ENCODE measurements at places on chromosomes 5 and 9.

GRCh38 chr5:145680767-145681166, 154.4 kb downstream of the PRELID2 start:
- DNase-seq = no peak

- DNase-seq = no peak
Observed at GRCh38 chr5:146641941-146642340, 126.0 kb upstream of the GPR151 start.

GRCh38 chr9:92426501-92427145, 2.4 kb upstream of the OMD start:
- no peak for DNase-seq

- peak; percentile 33 for DNase-seq
Observed at GRCh38 chr9:107387409-107387808, 102.2 kb downstream of the KLF4 start.

- DNase-seq = peak; percentile 92
Observed at GRCh38 chr5:34598177-34598794, 57.8 kb upstream of the RAI14 start.

DNA sequence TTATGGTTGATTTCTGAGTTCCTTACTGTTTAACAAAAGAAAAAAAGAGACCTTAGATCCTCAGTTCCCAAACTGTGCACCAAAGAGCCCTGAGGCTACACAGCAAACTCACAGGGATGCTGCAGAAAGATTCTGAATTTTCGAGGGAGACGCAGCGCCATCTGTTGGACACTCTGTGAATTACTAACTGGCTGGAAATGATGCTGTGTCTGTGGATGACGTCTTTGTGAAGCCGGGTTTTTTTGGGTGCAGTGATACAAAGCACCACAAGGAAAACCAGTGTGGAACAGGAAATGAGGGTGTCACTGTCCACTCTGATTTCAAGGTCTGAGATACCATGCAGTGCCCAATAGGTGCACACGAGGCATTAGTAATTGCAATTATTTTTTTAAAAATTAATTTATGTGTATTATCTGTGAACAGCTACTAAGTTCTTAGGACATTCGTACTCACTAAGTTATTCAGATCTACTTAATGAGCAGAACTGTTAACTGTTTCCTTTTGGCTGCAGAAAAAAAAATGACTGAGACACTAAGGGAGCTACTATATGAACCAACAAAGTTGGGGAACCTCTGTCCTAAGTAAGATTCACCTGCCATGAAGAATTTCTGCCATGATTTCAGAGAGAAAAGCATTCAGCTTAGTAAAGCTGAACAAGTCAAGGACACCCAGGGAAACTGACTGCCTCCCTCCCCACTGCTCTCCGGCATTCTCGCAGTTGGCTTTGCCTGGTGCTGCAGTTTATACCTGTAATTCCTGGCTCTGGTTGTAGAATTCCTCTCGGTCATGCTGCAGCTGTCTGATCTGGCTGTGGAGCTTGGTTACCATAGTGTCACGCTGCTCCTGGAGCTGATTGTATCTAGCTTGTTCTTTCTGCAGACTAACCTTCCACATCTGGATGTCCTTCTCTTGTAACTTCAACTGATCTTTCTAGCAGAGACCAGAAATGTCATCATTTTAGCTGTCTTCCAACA, 23.4 kb downstream of the SPACA9 start:
- peak; percentile 84 for DNase-seq

DNA sequence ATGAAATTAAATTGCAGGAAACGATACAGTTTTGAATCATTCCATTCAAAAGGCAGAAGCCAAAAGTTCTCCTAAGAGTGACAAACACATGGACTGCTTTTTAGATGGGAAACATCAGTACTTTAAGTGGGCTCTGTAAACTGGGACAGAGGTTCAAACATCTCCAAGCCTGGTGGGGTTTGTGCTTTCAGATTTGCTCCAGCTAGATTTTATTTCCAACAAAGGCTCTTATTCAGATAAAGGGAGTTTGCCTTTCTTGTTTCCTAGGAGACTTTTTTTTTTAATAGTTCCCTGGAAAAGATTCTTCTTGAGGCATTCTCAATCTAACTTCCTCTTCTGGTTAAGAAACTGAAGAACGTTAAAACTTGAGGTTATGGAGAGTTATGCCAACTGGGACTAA, 277.6 kb downstream of the TMEM38B start:
- no peak for DNase-seq

- no peak for DNase-seq
Observed at GRCh38 chr5:154786414-154786813, 31.2 kb downstream of the LARP1 start.

DNA sequence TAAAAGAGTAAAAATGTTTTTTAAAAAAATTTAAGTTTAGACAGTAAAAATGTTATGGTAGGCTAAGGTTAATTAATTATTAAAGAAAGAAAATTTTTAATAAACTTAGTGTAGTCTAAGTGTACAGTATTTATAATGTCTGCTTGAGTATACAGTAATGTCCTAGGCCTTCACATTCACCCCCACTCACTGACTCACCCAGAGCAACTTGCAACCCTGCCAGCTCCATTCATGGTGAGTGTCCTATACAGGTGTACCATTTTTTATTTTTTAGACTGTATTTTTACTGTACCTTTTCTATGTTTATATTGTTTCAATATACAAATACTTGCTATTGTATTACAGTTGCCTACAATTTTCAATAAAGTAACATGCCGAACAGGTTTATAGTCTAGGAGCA, 234.1 kb downstream of the AUH start:
- DNase-seq = peak; percentile 76

GRCh38 chr9:93129286-93129685, 4.8 kb downstream of the NINJ1 start:
- no peak for DNase-seq

- DNase-seq = peak; percentile 74
Observed at GRCh38 chr9:113380869-113381378, 4.1 kb upstream of the HDHD3 start.

GRCh38 chr5:169289520-169289919, 11.4 kb downstream of the SLIT3 start:
- DNase-seq = no peak

- peak; percentile 82 for DNase-seq
Observed at GRCh38 chr9:22307013-22307711, 139.5 kb upstream of the DMRTA1 start.

- peak; percentile 11 for DNase-seq
Observed at GRCh38 chr5:137760719-137761516, 6.8 kb upstream of the HNRNPA0 start.

DNA sequence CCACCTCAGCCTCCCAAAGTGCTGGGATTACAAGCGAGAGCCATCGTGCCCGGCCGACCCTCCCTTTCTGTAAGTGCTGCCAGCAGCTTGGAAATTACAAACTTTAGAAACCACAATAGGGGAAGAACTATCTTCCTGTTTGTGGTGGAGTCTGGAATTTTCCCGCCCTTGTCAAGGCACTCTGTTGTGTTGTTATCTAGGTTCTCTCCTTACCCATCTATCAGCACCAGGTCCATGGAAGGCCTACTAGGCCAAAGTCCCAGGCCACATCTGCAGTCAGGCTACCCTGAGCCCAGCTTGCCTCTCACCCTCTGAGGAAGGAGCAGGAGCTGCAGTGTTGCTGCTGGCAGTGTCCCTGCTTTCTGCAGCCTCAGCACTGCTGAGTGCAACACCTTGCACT, 214.9 kb downstream of the MCTP1 start:
- no peak for DNase-seq

DNA sequence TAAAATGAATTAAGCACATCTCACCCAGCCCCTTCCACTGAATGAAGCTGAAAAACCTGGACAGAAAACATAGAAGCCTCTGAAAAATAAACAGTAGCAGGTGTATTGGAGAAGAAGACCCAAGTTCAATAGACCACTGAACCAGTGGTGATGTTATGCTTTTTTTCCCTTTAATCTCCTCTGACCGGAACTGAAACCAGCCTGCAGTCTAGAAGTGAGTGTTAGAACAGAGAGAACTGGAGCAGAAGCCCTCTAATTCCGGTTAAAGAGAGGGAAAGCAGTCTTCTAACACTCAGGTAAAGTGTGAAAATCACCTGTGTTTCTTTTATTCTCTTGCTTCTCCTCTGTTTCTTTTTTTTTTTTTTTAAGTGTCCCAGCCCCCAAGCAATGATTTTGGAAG, 83.5 kb upstream of the CCL21 start:
- no peak for DNase-seq

DNA sequence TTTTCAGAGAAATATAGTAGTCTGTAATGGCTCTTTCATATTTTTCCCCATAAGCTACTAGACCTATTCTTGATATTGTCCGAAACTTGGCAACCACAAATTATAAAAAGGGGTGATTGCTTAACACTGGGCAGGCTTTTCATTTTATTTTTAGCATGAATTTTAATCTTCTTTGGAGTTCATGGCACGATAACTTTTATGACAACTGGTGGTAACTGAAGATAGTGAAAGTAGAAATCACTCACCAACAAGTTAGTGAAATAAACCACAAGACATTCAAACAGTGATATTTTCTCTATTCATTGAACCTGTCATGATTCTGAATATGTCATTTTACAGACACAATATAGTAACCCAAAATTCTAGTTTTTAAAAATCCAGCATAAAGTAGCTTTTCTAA, 213.9 kb downstream of the PRDM9 start:
- DNase-seq = no peak

DNA sequence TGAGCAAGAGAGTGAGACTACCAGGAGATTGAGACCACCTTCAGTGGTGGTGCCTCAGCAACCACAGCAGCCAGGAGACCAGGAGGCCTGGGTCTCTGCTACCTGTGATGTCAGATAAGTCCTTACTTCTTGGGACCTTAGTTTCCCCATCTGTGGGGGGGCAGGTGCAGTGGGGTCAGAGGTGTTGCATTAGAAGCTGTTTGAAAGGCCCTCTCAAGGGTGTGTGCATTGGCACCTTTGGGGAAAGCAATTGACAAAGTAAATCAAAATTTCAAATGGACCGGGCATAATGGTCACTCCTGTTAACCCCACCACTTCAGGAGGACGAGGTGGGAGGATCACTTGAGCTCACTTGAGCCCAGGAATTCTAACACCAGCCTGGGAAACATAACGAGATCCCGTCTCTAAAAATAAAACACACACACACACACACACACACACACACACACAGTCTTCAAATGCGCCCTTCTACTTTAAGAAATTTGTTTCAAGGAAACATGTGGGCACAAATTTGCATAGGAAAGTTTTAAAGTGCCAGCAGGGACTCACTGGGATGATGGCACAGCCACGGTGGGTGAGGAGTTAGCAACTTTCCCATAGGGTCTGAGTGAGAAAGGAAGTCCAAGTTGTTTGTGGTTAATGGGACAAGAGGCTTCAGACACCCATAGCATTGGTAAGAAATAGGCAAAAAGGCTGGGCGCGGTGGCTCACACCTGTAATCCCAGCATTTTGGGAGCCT, 1.3 kb upstream of the AK1 start:
- no peak for DNase-seq

DNA sequence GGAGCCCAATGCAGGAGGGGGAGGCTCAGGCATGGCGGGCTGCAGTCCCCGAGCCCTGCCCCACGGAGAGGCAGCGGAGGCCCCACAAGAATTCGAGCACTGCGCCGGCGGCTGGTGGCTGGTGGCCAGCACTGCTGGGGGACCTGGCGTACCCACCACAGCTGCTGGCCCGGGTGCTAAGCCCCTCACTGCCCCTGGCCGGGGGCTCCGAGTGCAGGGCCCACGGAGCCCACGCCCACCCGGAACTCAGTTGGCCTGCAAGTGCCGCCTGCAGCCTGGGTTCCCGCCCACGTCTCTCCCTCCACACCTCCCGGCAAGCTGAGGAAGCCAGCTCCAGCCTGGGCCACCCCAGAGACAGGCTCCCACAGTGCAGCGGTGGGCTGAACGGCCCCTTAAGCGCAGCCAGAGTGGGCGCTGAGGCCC, 780.3 kb downstream of the DTWD2 start:
- DNase-seq = no peak

DNA sequence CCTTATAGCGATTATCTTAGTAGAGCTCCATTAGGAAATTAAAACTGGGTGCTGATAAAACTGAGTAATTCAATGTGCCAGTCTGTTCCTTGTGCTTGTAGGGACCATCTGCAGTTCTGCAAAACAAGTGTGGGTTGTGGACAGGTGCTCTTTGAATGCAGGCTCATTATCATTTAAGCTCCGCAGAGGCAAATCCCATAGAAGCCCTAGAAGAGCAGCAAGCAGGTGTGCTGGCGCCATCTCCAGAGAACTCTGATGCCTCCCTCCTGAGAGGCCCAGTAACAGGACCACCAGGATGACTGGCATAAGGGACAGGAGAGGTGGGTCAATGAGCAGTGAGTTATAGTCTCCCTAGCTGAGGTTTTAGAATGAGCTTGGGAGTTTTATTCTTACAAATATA, 1342.4 kb upstream of the DMAC1 start:
- DNase-seq = no peak

DNA sequence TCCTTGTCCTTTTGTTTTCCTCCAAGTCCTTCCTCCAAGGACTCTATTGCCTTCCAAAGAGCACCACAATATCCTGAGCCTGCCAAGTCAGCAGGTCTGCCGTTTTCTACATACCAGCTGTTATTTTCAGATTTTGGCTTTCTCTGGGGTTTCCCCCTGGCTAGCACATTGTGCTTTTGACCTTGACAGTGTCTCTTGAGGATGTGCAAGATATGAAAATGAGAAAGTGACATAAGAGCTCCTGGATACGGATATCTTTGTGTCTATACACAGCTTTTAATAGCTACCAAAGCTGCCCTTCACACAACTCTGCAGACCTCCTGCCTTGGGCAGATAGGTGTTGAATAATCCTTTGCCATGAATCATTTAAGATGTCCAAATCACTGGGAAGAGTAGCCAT, 67.0 kb downstream of the HAPLN1 start:
- DNase-seq = no peak

GRCh38 chr9:72217306-72217842, 68.1 kb downstream of the GDA start:
- peak; percentile 56 for DNase-seq

- DNase-seq = peak; percentile 67
Observed at GRCh38 chr5:75052192-75053053, at the start of gene GCNT4. GCNT4 (minus strand) TSS chr5:75052558; CDS start chr5:75030037, 22,521 bp downstream.

DNA sequence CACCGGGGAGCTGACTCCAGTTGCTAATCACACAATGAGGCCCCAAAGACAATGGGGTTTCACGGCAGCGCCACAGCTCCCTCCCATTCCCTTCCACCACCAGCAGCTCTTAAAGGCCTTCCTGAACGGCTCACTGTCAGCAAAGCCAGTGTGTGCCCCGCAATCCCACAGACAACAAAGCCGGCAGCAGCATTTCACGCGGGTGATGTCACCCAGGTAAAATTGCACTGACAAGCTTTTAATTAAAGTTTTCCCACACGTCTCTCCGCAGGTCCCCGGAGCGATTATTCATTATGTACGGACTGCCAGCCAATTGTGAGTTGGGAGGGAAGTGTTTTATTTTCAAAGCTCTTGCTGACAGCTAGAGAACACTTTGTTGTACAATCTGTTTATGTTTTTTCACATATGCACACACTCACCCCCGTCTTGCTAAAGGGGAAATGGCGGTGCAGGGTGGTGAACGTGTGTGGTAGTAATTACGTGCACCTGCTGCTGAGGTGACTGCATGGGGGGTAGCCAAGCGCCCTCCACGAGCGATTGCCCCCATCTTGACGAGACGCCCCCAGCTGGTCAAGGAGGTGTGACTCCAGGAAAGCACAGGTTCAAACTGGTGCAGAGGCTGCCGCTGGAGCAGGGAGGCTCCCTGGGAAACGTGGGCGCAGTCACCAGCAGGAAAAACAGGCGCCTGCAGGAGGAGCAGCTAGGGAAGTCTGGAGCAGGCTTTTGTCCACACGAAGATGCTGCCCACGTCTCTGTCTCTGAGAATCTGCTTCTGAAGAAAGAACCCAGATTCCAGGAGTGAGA, 65.0 kb downstream of the IRX2 start:
- DNase-seq = peak; percentile 66

GRCh38 chr9:22440841-22441240, 5.8 kb upstream of the DMRTA1 start:
- DNase-seq = no peak

Data from epithelial cell of esophagus (primary cell).